ENCODE measurements at places on chromosomes 5 and 9.

DNA sequence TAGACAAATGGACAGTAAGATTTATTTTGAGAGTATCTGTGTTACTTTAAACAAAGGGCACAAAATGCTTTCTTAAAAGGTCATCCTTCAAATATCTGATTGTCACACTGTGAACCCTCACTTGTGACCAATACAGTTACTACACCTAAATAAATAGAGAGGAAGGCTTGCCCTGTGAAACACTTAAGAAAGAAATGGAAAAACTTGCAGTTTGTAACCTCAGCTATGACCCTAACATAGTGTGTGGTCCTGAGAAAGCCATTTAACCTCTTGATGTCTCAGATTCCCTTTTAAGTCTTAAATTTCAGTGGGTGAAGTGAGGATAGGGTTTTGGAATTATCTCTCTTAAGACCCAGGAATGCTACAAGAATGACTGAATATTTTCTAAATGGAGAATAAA is 126.7 kb upstream of the SLC27A6 start:
- DNase-seq: no peak

- DNase-seq: no peak
Observed at GRCh38 chr5:140261403-140262171, 41.3 kb downstream of the PFDN1 start.

DNA sequence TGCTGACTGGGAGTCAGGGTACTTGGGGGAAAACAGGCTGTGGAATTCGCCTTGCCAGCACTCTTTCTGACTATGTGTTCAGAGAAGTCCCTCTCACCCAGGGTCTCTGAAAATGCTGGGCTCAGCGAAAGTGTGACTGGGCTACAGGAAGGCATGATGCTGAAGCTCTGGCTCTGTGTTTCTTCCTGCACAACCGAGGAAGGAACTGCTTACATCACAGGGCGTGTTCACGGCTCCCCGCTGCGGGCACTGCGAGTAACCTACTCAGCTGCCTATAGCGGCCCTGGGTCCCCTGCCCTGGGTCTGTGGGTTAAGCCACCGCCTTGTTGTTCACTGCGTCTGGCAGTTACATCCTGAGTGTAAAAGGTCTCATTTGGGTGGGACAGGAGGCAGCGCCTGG is 222.4 kb upstream of the IRX4 start:
- DNase-seq: no peak

DNA sequence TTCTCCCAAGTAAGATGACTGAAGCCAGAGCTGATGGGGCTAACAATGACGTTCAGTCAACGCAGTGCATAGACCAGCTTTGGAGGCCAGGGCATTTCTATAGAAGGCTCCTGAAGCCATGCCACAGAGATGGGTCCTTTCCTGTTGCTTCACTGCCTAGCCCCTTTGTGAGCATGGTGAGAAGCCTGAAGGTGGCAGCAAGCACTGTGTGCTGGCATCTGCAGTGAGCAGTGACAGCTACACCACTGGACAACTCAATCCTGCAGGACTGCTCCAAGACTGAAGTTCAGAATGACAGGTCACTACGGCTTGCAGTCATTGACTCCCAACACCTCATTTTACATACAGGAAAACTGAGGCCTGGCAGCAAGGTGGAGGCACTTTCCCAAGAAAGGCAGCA is 229.0 kb downstream of the TSSK1B start:
- DNase-seq: no peak

DNA sequence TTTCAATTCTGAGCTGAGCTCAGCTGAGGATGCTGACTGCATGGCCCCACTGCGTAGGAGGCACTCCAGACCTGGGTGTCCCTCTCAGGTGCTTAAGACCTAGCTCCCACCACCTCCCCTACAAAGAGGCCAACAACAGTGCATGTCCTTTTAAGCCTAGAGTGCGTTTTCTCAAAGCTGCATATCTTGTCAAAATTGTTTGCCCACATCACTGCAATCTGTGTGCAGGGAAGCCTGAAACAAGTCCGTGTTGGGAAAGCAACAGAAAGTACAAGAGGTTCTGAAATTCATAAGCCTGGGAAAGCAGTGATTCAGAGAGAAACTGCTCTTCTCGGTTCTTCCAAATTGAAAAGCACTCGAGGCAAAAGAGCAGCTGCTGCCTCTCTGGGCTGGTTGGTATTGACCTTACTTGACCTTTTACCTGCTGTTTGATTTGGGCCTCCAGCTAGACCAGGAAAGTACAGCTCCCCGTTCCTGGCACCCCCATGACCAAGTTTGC is 238.4 kb downstream of the NR2F1-AS1 start:
- no peak for DNase-seq

All from CD8-positive, alpha-beta memory T cell (primary cell).